Lung (tissue), 17 donors: ENCODE measurements at places on chromosomes 12 and 14.

- DNase-seq, result peak; percentile 25
Measured at GRCh38 chr14:38944691-38945090, 158.3 kb downstream of the SEC23A start.

- peak; percentile 36 for DNase-seq
Measured at GRCh38 chr12:123363740-123364531, 711 bp downstream of the SBNO1 start.

- DNase-seq, result peak; percentile 41
Measured at GRCh38 chr14:53951627-53952303, 4.9 kb downstream of the BMP4 start.

- DNase-seq, result no peak
Measured at GRCh38 chr12:29350080-29350479, 30.9 kb downstream of the ERGIC2 start.

- DNase-seq, result no peak
Measured at GRCh38 chr14:50083467-50084337, 32.7 kb downstream of the VCPKMT start.

GRCh38 chr14:103623308-103623707, 5.7 kb upstream of the KLC1 start:
- DNase-seq, result no peak

GRCh38 chr12:68094645-68095395, 64.7 kb downstream of the IFNG start:
- no peak for DNase-seq
